ENCODE measurements at places on chromosomes 3 and 15.

GRCh38 chr15:69497667-69498066 is 45.0 kb downstream of the RPLP1 start:
- no peak for DNase-seq

DNA sequence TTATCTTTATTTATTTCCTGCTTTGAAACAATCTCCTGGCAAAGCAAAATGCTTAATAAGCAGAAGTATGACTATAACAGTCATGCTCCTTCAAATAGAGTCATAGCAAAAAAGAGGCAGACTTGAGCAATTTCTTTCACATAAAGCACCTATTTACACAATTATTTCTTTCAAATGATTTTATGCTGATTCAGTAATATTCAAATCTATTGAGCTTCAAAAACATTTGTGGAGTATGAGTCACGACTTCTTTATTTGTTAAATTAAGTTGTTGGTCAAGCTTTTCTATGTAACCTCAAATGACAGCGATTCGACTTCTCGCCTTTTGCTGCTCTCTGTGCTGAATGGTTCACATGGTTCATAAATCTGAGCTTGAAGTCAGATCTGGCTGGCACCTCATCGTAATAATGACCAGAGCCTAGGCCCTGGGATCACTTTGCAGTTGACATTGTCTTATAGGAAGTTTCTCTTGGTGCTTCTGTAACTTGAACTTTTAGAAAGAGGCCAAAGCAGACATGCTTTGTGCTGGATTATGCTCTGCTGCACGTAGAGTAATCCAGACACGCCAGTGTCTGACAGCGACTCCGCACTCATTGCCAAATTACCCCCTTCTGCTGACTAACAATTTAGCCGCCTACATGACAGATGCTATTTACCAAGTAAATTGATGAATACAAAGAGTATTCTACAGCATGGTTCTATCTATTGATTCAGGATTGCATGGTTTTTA is 139.0 kb downstream of the MCTP2 start:
- DNase-seq = no peak

DNA sequence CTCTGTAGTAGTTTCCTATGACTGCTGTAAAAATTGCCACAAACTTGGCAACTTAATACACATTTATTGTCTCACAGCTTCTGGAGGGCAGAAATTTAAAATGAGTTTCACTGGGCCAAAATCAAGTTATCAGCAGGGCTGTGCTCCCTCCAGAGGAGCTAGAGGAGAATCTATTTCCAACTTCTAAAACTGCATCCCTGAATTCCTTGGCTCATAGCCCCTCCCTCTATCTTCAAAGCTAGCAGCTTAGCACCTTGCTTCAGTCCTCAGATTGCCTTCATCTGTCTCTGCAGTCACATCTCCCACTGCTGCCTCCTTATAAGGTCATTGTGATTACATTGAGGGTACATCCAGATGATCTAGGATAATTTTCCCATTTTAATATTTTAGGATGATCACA is 17.8 kb upstream of the GADL1 start:
- DNase-seq = no peak

DNA sequence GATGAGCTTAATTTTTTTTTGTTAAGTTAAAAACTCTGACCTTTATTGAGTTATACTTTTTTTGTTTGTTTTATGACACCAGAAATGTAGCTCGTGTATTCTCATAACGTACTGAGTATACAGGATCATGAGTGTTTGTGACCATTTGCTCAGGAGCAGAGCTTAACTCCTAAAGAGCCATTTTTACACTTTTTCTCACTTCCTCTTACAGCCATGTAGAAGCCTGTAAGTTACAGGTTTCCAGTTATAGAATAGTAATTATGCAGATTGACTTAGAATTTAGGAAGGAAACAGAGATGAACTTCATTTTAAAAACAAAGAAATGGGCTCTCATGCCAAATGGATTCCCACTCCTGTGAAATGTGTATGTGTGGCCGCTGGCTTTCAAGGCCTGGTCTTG is 151.7 kb downstream of the MCTP2 start:
- no peak for DNase-seq

DNA sequence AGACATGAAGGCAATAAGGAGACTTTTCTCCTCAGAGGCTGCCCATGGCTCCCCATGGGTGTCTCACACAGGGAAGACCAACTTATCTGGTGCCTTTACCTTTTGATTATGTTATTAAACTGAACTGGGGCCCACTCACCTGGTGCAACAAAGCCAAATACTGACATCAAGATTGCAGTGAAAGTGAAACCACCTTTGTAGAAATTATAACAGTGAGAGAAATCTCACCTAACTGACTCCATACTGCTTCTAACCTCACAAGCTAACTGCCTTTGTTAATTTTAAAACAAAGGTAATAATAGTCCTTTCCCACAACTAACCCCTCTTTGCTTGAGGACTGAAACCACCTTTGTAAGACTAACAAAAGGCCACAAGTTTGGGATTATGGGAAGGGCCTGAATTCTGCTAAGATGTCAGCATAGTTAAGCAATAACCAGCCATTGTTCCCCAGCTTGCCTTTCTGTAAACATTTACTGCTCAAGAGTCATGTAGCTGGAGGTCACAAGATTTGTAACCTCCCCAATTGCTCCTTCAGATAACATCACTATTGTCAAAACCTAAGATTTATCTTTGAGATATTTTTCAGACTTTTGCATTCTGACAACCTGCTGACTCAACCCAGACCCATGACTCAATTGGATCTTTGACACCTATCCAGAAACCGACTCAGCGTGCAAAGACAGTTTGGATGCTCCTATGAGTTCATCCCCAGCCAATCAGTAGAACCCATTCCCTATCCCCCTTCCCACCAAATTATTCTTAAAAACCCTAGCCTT is 420.3 kb upstream of the CFAP20DC start:
- DNase-seq = no peak

DNA sequence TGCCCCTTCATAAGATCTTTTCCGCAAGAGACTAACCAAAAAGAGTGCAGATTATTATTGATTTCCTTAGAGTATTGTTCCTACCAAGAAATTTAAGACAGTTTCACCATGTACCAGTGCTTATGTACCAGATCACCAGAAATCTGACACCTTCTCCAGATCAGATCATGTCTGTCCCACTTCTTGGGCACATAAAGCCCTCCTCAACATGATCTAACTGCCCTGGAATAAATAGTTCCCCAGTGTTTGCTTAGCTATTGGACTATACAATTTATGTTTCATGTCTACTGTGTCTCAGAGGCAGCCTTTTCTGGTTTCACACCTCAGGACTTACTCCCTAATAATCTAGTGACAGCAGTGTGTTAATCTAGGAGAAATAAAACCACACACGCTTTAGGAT is 46.8 kb downstream of the NME9 start:
- DNase-seq = no peak

DNA sequence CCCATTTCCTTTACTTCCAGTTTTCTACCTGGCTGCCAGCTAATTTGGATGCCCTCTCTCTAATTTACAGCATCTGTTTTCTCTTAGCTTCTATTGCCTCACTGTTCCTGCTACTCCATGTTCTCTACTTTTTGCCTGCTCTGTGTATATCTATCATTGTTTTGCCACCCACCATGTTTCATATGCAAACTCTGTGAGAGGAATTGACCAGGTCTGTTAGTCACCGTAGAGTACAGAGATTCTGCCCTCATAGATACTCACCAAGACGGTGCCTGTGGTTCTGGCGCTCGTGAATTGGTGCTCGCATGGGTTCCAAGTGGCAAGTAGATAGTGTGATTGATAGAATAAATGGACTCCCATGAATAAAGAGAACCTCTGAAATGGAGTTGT is 288.8 kb downstream of the CNTN6 start:
- no peak for DNase-seq

Data from right renal pelvis (tissue), 4 donors.